ENCODE measurements at places on chromosomes 13 and 19. TPM values are rescaled to one million over a fixed set of nuclear protein-coding genes. Genes with fewer than 3 reads are reported as not detected.
A peak's percentile ranks its signal among the peaks of the same experiment; 100 is the strongest.

DNA sequence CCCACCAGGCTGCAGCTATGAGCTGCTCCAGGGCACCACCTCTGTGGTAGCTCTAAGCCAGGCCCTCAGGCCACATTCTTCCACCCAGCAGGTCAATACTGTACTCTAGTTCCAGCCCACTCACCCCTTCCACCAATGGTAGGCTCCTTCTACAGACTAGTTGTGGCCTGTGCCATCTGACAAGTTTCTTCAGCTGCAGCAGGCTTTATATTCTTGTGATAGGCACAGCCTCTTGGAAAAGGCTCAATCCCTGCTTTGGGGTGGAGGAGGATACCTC, 8.5 kb downstream of the MICU2 start:
- no peak for DNase-seq

C1QTNF9B gene
- total RNA-seq = not detected

XPO4 gene
- 22.5 TPM for total RNA-seq

GRCh38 chr13:68190818-68191217, 960.7 kb upstream of the PCDH9 start:
- DNase-seq = no peak

FFAR2 gene
- not detected for total RNA-seq

DNA sequence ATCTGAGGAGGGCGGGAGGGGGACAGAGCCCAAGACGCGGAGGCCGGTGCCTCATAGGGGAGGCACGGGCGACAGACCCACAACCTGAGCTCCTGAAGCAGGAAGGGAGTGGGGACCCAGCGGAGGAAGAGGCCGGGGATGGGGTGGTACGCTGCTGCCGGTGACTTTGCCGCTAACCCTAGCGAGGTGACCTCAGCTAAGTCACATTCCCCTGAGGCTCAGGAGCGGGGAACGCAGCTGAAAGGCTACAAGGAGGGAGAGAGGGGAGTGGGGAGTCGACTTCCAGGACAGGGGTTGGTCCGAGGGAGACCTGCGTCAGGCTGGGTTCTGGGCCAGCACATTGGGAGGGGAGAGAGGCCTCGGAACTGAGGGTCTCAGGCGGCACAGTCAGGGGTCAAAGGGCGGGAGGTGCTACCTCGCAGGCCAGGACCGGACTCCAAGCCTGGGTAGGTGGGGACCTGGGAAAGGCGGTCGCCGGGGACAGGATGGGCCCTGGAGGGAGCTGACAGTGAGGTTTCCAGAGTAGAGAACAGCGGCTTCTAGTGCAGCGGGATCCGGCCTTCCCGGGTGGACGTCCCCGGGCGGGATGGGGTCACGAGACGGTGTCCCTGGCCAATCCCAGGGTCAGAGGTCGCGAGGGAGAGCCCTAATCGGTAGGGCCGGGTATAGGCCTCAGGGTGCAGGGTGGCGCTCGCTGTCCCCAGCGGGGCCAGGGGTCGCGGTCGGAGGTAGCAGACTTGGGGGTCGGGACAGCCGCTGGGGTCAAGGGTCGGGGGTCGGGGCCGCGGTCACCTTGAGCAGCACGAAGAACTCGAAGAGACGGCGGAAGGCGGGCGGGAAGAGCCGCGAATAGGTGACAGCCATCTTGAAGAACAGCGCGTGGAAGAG, 699 bp downstream of the TMEM259 start:
- no peak for DNase-seq

DNA sequence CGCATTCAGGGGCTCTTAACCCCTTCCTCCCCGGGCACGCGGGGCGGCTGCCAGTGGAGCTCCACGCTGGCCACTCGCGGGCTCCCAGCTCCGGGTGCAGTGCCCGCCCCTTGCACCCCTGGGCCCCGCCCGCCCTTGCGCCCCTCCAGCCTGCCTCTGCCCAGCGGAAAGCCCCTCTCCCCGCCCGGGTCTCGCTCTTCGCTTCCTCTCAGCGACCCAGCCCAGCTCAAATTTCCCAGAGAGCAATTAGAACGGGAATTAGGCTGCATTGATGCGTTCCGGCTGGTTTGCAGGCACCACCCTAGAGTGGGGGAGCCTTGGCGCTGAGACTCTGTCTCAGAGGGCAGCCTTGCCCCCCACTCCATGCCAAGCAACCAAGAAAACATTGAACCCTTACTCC, 1.8 kb upstream of the GSX1 start:
- DNase-seq = no peak

- DNase-seq = peak; percentile 53
Measured at GRCh38 chr13:30346153-30346788, 38.9 kb upstream of the KATNAL1 start.
